ENCODE measurements at places on chromosomes 5 and 9.

DNA sequence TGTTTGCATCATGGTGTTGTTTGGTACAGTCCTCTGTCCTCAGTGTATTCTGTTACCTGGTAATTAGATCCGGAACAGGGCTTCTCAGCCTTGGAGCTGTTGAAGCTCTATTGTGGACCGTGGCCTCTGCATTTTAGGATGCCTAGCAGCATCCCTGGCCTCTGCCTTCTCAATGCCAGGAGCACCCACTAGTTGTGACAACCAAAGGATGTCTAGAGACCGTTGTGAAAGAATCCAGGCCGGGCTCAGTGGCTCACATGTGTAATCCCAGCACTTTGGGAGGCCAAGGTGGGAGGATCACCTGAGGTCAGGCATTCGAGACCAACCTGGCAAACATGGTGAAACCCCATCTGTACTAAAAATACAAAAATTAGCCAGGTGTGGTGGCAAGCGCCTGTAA, 159.6 kb downstream of the CACNA1B start:
- no peak for DNase-seq

DNA sequence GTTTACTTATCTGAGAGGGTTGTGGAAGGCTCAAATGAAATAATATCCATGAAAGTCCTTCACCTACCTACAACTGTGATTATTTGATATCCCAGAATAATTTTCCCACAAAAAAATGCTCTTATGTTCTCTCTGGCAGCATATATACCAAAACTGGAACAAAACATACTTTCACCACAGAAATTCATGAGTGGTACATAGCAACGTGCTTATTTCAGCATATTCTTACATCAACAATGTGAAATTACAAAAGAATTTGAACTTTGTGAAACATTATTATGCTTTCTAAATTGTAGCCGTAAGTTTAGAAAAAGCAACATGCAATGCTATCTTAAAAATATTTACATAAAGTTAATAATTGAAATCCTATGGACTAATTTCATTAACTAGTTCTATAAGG, 137.1 kb downstream of the GABRB2 start:
- no peak for DNase-seq

- DNase-seq, result no peak
Observed at GRCh38 chr5:180282281-180282680, 9.6 kb downstream of the MAPK9 start.

- DNase-seq, result no peak
Observed at GRCh38 chr9:2824564-2824963, 19.3 kb downstream of the PUM3 start.

DNA sequence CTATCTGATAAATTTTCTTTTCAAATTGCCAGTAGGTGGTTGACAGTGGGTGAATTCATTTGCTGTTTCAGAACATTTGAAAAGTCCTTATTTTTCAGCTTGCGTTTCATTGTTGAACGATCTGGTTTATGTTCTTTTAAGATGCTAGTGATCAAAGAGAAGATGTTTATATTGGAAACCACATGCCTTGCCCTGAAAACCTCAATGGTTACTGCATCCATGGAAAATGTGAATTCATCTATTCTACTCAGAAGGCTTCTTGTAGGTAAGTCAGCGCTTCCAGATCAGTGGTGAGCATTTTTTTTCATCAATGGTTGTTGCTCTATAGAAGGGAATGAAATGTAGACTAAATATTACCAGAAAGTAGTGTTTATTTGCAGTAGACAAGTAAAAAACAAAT, 16.6 kb upstream of the CAVIN4 start:
- DNase-seq, result no peak

Data from Jurkat, Clone E6-1 (cell line).